Cortex of kidney (tissue), 1 donor: ENCODE measurements at places on chromosomes 6 and 20.

- no peak for DNase-seq
These were observed 40.6 kb upstream of the JAG1 start for GRCh38 chr20:10714236-10714975.

GRCh38 chr6:133774356-133774755, 114.6 kb upstream of the TCF21 start:
- no peak for DNase-seq

GRCh38 chr20:51760905-51761546, 7.2 kb downstream of the ATP9A start:
- DNase-seq = no peak

GRCh38 chr20:13099676-13100075, 90.9 kb downstream of the SPTLC3 start:
- no peak for DNase-seq
